Cerebellar cortex (tissue), 1 donor: ENCODE measurements at places on chromosomes 12 and 14.

DNA sequence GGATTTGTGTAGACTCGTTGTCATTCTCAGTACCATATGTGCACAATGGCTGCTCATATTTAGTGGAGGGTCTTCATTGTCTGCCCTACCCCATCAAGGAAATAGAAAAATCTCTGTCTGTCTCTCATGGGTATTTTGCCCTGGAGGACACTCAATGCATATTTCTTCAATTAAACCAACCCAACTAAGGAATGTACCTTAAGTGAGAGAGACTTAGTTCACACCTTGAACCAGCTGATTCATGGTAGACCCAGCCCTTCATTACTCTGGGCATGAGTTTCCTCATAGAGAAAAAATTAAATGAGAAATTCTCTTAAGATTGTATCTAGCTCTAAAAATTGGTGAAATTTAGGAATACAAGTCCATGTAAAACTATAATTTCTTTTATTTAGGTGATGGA lies 107.1 kb upstream of the PLEKHG7 start:
- no peak for DNase-seq

DNA sequence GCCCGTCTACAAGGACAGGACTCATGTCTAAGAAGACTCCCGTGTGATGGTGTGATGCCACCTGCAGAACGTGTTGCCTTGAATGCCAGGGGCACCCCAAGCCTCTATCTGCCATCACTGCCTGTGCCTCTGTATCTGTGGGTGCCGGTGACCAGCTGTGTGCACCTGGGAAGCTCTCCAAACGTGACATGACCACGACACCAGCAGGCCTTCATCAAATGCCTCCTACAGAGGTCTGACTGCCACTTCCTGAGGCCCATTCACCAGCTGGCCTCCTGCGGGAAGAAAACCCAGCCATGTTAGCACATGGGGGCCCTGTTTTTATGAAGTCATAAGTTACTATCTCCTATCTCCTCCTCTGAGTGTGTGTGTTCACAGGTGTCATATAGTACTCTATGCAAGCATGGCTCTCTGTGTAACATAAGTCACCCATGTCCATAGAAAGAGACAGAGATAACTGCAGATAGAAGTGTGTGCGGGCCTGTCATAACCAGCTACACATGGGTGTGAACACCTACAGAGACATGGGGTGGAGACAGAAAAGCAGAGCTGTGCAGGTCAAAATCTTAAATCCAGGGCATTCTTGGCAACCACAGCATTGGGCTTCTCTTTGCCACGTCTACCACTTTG lies 18.3 kb upstream of the SERPINA4 start:
- no peak for DNase-seq

DNA sequence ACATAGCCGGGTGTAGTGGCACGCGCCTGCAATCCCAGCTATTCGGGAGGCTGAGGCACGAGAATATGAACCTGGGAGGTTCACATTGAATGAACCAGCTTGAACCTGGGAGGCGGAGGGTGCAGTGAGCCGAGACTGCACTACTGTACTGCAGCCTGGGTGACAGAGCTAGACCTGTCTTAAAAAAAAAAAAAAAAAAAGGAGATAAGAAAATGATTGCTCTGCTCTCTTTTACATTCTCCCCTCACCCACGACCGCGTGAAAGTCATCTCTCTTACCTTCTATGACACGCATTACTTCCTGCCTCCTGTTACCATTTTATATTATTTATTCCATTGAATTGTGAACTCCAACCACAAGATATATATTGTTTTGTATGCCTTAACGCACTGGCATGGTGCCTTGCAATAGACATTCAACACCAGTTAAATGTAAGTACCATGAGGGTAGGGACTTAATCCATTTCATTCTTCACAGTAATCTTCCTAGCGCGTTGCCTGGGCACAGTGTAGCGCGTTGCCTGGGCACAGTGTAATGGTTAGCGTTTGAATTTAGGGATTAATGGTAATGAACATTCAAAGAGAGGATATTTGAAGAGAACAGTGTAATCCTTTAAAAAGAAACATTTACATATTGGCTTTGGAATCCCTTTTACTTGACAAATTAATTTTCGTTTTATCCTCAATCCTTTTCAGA lies 2.7 kb downstream of the RAP1B start:
- no peak for DNase-seq

DNA sequence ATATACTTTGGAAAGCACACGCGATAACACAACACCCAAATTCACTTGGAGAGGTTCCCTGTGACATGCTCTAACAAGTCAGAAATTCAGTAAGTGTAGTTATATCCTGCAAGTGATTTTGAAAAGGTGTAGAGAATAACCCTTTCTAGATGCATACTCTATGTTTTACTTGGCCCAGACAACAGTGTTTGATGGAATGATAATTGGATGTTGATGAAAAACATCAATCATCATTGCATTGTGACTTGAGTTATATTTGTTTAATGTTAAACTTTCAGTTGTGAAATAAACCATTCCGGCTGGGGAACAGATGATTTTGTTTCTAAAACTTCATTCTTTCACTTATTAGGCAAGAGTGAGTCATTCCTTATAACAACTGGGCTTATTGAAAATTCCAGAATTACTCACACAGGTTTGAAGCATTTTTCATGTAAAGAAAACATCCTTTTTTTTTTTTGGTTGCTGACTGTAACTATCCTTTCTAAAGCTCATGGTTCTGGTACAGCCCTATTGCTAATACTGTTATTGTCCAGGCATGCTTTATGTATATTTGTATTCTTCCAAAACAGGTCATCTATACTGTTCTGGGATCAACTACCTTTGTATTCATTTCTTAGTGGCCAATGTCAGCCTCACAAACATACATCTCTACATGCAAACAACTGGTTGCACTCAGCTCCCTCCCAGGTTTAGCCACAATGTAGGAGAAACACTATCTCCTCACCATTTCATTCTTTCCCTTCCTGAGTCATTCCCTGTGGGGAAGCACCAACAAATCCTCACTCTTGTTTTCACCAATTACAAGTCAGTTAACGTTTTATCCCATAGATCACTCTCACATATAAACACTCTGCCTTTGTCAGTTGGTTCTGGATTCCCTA lies 121.2 kb upstream of the LRIG3 start:
- DNase-seq = no peak

- no peak for DNase-seq
Observed at GRCh38 chr12:47356129-47356700, 276.5 kb upstream of the AMIGO2 start.

- DNase-seq = no peak
Observed at GRCh38 chr12:58529897-58530741, 390.2 kb downstream of the LRIG3 start.

DNA sequence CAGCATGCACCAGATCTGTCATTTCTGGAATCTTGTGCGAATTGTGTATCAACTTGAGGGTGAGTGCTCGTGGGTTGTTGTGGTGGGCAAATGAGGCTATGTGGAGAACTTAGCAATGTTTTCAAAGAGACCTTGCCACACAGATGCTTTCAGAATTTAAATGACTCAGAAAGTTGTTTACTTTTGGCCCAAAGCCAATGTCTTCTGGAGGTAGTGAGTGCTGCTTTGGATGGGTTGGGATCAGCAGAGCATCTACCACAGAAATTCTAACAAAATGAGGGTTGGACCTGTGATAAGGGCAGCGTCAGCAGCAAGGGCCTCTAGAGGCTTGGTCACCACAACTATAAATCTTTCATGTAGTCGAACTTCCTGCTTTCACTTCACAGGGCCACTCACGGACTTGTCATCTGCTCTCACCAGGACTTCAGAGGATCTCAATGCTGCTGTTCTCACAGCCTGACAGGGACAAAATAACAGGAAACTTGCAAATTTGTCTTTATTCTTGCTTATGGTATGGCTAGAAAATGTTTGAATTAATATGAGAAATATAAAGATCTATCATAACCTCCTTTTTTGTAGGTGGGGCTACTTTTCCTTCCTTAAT lies 111.4 kb downstream of the DACT1 start:
- no peak for DNase-seq

GRCh38 chr12:50606675-50607375 lies 102.0 kb downstream of the DIP2B start:
- no peak for DNase-seq

- DNase-seq = no peak
Observed at GRCh38 chr12:112796067-112796466, 4.5 kb downstream of the RPH3A start.

- no peak for DNase-seq
Observed at GRCh38 chr12:92300777-92301176, 155.1 kb upstream of the BTG1 start.

GRCh38 chr12:131223171-131223761 lies 269.6 kb downstream of the ADGRD1 start:
- no peak for DNase-seq

DNA sequence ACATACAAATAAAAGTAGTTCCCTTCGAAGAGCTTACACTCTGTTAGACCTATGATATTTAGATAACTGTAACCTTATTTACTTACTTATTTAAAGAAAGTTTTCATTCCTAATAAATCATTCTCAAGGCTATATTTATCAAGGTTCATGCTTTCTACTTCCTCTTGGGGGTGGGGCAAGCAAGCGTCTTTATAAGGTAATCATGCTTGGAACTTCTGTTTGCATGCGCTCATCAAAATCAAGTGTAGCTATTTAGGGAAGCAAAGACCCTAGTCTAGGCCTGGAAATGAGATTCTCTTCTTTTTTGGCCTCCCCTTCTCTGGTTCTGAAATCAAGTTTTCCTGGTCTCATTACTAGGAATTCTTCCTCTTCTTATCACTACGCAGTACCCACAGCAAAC lies 766 bp downstream of the RERG start:
- no peak for DNase-seq

GRCh38 chr12:95820096-95820703 lies 29.6 kb upstream of the NTN4 start:
- DNase-seq = peak; percentile 38

- DNase-seq = no peak
Observed at GRCh38 chr12:105670672-105671071, 340.2 kb downstream of the C12orf75 start.

- no peak for DNase-seq
Observed at GRCh38 chr12:119936705-119937311, 52.2 kb upstream of the BICDL1 start.

DNA sequence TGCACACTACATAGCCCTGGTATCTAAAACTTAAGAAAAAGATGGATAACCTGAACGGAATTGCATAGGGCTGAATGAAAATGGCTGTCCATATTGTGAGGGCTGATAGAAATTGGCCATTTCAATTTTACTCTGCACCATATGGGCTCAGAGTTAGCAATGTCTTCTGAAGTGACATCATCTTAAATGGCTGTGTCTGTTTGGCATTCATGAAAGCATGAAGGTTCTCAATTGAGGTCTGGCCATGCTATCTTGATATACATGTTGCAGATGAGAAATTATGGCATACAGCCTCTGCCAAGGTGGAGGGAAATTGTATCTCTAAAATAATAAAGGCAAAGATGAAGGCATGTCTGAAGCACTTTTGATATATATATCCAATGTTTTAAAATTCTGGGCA lies 226.0 kb upstream of the PDE3A start:
- DNase-seq = no peak

DNA sequence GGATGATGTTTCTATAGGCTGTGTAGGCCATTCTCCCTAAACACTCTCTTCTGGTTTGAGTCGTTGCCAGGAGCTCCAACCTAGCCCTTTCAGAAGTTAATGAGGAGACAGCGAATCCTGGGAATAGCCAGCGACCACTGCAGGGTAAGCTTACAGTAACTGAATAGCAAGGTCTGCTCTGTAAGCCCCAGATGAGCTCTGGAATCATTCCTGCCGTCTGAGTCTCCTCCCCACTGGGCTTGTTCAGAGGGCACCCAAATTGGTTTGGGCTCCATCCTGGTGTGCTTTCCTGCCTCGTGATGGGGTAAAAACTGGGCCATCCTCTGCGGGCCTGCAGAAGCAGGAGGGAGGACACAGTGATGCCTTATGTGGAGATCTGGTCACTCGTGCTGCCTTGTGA lies 43.3 kb upstream of the EMP1 start:
- DNase-seq = peak; percentile 87

DNA sequence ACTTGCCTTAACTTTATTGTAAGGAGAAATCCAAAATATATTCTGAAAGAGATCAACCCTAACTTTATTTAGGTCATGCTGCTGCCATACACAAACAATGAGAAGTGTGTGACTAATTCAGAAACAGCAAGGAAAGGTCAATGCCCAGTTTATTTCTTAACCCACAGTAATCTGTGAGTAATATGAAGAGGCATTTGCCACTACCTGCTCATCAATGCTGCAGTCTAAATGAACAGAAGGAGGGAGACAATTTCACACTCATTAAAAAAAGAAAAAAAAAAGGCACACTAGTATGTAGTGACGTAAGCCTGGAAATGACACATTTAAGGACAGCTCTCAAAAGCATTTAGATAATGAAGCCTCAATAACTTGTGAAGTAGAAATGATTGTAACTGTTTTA lies 90.5 kb upstream of the FOXN3 start:
- no peak for DNase-seq

DNA sequence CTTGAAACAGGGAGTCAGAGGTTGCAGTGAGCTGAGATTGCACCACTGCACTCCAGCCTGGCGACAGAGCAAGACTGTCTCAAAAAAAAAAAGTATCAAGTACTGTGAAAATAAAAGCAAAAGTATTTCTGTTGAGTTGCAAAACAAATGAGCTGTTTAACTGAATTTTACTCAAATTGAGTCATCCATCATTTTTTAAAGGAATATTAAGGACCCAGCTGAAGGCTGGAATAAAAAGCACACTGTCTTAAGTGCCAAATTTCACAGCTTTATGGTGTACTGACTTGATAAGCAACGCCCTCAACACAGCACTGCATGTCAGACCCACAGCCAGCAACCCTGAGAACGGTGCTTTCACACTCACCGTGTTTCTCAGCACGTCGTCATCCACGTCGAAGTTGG lies 57.9 kb downstream of the AMN start:
- no peak for DNase-seq

DNA sequence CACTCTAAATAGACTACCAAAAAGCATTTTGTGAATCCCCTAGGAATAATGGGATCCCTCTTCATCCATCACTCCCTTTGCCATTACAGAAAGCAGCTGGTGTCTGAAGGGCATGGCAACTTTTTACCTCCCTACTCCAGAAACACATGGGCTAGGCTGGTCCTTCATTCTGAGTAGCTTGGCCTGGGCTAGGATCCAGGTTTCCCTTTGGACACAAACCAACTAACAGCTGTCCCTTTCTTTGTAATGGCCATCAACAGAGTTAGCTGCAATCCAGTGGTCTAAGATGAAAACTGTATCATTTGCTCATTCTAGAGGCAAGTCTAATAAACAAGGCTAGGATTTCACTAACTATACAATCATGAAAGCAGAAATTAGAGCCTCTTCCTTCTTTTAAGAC lies 7.4 kb downstream of the GRIN2B start:
- DNase-seq = no peak

GRCh38 chr12:28234444-28234843 lies 44.2 kb downstream of the CCDC91 start:
- no peak for DNase-seq

DNA sequence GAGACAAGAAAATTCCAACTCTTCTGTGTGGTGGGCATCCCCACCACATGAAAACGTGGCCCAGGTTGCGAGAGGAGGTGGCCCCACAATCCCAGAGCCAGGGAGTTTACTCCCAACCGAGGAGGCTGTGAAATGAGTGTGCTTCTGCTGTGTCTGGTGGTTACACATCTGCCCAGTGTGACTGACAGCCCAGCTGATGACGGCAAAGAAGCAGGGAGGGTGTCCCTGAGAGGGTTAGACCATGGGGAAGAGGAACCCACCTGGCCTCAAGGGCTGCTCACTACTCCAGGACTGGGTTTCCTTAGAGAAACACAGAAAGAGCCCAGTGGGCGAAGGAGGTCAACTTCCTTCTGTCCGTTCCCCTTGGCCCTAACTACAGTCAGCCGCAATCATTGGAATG lies 24.6 kb downstream of the ZFP36L1 start:
- DNase-seq = no peak
